ENCODE measurements at places on chromosomes 11 and 22.

GRCh38 chr11:278001-278951 lies at the start of gene NLRP6:
TSS of gene NLRP6 (plus strand) at chr11:278407. CDS start at chr11:278570, 163 bp downstream.
- no peak for DNase-seq

DNA sequence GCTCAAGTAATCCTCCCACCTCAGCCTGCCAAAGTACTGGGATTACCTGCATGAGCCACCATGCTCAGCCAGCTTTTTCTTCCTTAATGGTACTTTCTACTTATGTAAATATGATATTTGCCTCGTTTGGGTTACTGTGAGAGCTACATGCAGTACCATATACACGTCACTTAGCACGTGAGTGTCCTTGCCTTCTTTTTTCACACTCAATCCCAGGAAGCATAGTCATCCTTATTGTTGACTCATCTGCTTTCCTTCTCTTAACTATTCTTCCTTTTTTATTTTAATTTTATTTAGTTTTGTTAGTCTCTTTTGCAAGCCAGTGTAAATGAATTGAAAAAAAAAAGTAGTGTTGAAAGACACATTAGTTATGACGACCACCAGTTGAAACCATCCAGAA lies 205.9 kb downstream of the HIPK3 start:
- no peak for DNase-seq

- DNase-seq = no peak
These were observed 37.0 kb downstream of the TENM4 start for GRCh38 chr11:79403839-79404238.

- DNase-seq = peak; percentile 76
These were observed 583.9 kb upstream of the LRRC4C start for GRCh38 chr11:42043312-42043711.

DNA sequence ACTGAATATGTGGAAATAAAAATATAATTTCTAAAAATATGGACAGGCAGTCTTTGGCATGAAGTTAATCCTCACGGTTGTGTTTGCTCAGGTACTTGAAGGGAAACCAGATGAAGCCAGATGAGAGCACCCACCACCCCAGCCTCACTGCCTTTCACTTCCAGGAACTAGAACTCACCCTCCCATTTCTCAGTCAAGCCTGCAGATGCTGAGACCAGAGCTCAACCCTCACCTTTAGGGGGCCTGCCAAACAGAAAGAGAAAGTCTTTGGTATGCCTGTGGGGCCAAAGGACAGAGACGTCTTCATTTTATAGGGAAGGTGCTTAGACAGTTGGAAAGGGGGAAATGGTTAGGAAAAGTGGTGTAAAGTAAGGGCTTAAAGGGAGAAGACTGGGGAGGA lies 252.8 kb upstream of the PLET1 start:
- no peak for DNase-seq

DNA sequence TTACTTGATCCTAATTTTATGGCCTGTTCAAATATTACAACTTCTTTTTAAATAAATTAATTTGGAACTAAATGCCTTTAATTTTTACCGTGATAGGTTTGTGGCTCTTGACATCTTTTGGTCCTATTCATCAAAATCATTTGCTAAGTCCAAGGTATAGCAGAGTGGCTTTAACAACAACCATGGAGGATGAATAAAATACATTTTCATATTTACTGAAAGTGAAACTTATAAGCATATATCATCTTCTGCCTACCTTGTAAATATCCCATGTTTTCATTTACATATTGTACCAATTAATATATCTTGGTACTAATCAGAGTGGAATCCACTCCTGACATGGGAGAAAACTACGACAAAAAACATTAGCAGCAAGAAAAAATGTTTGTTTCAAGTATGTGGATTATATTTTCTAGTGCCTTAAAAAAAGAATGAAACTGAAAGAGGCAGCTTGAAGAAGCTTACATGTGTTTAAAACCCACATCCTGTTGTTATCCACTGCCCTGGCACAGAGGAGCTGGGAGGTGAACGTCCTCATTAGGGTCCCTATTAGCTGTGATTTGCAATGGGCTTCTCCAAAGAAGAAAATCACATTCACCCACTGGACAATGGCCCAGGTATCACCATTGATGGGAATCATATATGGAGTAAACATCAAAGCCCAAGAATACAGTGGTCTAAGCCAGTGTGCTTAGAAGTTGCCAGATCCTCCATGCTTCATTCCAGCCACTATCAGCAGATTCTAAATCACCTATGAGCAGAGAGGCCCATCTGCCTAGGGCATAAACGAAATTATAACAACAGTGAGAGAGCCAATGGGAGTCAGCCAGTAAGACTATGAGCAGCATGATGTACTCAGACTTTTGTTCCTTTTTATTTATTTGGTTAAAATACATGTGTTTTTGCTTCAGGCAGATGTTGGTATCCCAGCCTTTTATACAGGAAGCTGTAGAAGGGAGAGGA lies 84.7 kb downstream of the MAML2 start:
- DNase-seq = no peak

GRCh38 chr22:28030473-28030872 lies 111.4 kb upstream of the PITPNB start:
- DNase-seq = no peak
